ENCODE measurements at places on chromosomes 4 and X. TPM values are rescaled to one million over a fixed set of nuclear protein-coding genes. Genes with fewer than 3 reads are reported as not detected.

DNA sequence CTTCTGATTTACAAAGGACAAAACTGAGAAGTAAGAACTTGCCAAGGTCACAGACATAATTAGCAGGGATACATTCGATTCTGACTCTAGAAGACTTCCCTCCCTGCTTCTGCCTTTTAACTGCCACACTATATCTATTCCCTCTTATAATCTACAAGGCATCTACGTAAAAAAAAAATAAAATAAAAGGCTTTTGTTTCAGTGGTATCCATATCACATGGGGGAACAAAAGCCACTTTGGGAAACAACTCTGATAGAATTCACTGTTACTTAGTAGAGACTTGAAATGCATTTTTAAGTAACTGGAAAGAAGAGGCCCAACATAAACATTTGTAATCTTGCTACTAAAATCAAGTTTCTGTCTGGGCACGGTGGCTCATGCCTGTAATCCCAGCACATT lies 247.2 kb downstream of the SCFD2 start:
- no peak for DNase-seq
- H3K4me1 ChIP-seq: peaks cover 25% of the 10 kb centered on the region
- no peaks in the 10 kb centered on the region for H3K27me3 ChIP-seq
- no peak overlapping the region for H3K4me3 ChIP-seq

DNA sequence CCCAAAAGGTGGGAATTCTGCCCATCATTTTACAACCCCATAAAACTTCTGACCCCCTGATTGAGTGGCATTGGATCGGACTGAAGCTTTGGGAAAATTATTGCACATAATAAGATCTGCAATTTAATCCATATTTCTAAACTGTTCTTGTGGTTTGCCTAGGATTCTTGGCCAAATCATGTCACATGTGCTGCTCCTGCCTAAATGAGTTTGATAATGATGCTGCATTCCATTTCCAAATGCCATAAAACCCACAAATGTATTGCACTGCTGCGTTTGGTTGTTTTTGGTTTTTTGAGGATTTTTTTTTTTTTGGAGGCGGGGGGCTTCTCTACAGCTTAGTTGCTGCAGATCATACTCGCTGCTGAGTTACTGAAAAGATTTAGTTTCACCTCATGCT lies 153.6 kb downstream of the QDPR start:
- H3K27me3 ChIP-seq: peaks cover 18% of the 10 kb centered on the region
- no peak for DNase-seq
- H3K27ac ChIP-seq: no peak overlapping the region

FAM47A gene
- total RNA-seq: not detected

- no peak for DNase-seq
- H3K4me1 ChIP-seq: no peaks in the 10 kb centered on the region
- no peaks in the 10 kb centered on the region for H3K36me3 ChIP-seq
Observed at GRCh38 chr4:31422006-31422405, 701.8 kb downstream of the PCDH7 start.

CLCN3 gene
- total RNA-seq: 21.2 TPM

IBSP gene
- not detected for total RNA-seq

GRCh38 chrX:19698122-19698521 lies 182.8 kb upstream of the MAP3K15 start:
- peaks cover 24% of the 10 kb centered on the region for H3K36me3 ChIP-seq
- H3K27me3 ChIP-seq: no peaks in the 10 kb centered on the region
- DNase-seq: no peak
- no peak overlapping the region for H3K27ac ChIP-seq
- no peak overlapping the region for H3K4me3 ChIP-seq

EGF gene
- 0.34 TPM for total RNA-seq

GRCh38 chrX:83916525-83916924 lies 55.6 kb downstream of the CYLC1 start:
- no peaks in the 10 kb centered on the region for H3K4me1 ChIP-seq
- no peaks in the 10 kb centered on the region for H3K27me3 ChIP-seq
- DNase-seq: peak; percentile 3
- no peak overlapping the region for H3K27ac ChIP-seq
- no peak overlapping the region for H3K4me3 ChIP-seq

GRCh38 chrX:139560221-139560620 lies 29.7 kb downstream of the F9 start:
- no peaks in the 10 kb centered on the region for H3K4me1 ChIP-seq
- H3K4me3 ChIP-seq: no peak overlapping the region
- DNase-seq: no peak
- no peaks in the 10 kb centered on the region for H3K36me3 ChIP-seq
